Transverse colon (tissue), 4 donors: ENCODE measurements at places on chromosomes 2 and 18.

- no peak for DNase-seq
Measured at GRCh38 chr2:104472076-104472475, 381.8 kb upstream of the POU3F3 start.

DNA sequence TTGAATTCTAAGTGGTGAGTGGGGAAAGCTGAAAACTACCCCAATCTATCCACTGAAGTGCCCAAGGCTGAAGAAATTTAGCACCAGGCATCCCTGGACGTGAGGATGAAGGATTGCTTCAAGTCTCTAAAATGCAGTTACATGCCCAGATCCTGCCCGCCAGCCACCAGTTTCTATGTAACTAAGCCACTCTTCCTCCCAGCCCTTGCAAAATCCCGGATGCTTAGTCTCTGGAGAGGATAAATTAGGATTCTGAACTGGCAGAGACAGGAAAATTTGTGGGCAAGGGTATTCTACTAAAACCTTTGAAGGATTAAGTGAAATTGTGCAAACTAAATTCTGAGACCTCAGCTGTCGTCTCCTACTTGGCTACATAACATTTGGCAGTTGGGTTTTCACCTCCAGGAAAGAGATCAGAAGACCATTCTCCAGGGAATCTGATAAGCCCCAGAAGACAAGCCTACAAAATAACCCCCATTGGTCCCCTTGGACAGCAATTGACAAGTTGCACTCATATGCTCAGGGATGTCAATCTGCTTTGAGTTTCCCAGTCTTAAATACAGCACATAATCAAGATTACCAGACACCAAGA, 93.9 kb upstream of the CD226 start:
- DNase-seq, result no peak

DNA sequence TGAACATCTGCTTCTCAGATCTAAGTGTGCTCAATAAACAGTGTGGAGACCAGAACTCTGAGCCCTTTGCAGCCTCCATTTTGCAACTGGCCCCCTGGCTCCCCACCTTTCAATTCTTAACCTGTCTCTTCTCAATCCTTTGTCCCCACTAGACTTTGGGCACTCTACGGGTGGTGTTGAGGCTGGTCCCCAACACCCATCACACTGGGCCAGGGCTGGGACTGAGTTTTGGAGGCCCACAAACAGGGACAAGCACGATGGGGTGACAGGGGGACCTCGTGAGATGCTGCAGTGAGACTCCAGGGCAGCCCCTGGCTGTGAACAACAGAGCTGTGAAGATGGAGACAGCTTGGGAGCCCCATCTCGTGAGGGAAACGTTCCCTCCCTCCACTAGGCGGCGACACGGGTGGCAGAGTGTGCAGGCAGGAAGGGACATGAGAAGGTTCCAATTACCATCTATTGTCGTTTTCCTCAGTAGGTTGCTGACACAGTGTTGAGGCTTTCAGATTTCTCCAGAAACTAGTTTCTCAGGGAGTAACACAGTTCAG, 1.2 kb downstream of the ANKMY1 start:
- DNase-seq, result peak; percentile 37

DNA sequence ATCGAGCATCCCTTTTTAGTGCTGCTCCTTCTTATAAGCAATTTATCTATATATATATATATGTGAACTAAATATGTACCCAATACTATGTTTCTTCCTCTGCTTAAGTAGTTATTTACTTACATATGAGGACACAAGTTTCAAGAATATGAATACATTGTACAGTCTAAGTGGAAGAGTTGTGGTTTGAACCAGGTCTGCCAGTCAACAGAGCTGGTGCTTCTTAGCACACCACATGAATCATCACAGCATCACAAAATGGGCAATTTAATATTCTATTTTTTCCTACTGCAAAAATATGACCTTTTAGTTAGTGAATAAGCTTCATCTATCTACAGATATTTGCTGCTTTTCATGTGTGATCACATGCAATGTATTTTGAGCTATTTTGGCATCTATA, 64.4 kb upstream of the SPAG16 start:
- DNase-seq, result no peak

- no peak for DNase-seq
Measured at GRCh38 chr2:236991874-236992273, 93.8 kb upstream of the COPS8 start.

GRCh38 chr2:8081130-8081529, 600.7 kb upstream of the ID2 start:
- no peak for DNase-seq

- DNase-seq, result no peak
Measured at GRCh38 chr2:217466805-217467204, 536.0 kb downstream of the TNS1 start.

GRCh38 chr2:33426666-33427231, 49.7 kb upstream of the RASGRP3 start:
- no peak for DNase-seq

DNA sequence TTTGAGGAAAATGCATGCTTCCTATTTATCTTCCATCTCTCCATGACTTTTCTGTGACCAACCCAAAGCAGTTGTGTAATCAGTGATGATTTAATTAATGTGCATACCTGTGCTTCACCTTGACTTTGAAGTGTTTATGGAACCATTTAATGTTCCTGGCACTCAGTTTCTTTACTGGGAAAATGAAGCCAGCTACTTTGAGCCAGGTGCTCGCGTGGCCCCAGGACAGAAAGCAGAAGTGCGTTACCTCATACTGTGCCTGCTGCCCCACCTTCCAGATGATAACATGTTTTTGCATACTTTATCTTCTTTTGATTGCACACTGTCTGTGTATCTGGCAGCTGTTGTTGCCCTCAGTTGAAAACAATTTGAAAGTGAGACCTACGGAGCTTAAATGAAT, 61.3 kb downstream of the PMAIP1 start:
- peak; percentile 12 for DNase-seq

- DNase-seq, result no peak
Measured at GRCh38 chr2:5121642-5122041, 570.5 kb upstream of the SOX11 start.
